ENCODE measurements at places on chromosomes 2 and 18.

DNA sequence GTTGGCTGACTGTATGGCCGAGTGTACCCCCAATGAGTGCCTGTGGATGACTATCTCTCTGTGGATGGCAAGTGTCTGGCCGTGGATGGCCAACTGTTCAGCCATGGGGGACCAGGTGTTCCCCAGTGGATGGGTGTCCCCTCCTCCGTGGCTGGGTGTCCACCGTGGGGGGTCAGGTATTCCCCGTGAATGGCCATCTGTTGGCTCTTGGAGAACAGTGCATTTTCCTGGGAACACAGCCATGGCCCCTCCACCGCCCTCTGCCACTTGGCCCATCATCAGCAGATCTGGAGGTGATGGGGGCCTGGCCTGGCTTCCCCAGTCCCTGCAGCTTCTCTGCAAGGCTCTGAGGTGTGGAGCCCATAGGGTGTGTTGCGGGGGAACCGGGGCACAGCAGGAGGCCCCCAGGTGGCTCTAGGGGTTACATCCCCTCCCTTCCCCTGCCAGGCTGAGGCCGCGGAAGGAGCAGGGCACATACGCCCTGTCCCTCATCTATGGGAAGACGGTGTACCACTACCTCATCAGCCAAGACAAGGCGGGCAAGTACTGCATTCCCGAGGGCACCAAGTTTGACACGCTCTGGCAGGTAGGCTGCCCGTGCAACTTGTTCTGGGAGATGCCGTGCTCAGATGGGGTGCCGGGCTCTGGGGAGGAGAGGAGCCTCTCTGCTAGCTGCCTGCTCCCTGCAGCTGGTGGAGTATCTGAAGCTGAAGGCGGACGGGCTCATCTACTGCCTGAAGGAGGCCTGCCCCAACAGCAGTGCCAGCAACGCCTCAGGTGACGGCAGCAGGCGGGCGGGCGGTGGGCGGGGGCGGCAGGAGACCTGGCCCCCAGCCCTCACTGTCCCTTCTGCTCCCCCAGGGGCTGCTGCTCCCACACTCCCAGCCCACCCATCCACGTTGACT lies 19.3 kb downstream of the ZAP70 start:
- DNase-seq: no peak

DNA sequence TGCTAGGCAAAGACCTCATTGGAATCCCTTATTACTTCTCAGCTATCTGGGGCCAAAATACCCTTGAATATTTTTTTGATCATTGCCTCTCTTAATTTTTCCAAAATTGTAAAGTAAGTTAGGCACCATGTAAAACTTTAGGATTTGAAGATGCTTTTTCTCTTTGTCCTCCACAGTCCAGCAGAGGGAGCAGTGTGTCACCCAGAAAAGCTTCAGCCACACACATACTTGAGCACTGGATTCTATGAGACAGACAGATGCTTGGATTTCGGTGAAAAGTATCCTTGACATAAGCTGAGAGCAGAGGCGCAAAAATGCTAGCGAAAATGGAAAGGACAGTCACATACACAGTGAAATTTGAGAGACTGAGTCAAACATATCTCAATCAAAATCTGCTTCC lies 74.7 kb upstream of the KCNJ3 start:
- no peak for DNase-seq

- DNase-seq: no peak
Observed at GRCh38 chr2:206389164-206389563, 54.2 kb upstream of the ADAM23 start.

- no peak for DNase-seq
Observed at GRCh38 chr2:237051861-237052260, 33.8 kb upstream of the COPS8 start.

DNA sequence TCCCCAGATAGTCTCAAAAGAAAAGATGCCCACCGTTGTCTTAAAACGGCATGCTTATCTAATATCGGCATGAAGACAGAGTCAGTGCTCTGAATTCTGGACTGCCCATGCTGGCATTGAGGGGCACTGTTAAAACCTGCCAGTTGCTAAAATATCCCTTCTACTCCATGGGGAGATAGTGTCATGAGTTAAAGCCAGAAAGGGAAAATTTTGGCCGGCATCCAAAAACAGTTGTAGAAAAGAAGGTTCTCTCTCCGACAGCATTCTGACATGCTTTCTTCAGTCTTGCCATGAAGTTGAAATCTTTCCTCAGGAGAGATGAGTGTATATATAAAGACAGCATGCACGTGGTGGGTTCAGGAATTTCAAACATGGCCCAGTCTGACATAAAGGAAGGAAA lies 401.3 kb upstream of the PIK3C3 start:
- no peak for DNase-seq

- DNase-seq: no peak
Observed at GRCh38 chr2:20957788-20958525, 85.9 kb downstream of the APOB start.

DNA sequence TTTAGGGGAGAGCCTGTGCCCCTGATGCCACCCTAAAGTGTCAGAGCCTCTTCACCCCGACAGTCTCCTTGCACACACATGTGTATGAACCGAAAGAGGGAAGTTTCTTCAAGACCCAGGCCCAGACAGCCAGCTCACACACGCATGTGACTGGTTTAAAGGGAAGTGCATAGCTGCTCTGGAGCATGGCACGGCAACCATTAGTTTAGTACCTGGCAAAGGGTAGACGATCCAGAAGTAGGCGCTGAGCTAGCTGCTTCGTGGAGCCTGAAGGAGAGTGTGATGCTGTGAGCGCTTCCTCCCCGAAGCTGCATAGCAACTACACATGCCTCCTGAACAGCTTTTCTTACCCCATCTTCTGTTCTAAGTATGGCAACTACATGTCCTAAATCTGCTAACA lies 91.7 kb downstream of the ZCCHC2 start:
- DNase-seq: no peak

DNA sequence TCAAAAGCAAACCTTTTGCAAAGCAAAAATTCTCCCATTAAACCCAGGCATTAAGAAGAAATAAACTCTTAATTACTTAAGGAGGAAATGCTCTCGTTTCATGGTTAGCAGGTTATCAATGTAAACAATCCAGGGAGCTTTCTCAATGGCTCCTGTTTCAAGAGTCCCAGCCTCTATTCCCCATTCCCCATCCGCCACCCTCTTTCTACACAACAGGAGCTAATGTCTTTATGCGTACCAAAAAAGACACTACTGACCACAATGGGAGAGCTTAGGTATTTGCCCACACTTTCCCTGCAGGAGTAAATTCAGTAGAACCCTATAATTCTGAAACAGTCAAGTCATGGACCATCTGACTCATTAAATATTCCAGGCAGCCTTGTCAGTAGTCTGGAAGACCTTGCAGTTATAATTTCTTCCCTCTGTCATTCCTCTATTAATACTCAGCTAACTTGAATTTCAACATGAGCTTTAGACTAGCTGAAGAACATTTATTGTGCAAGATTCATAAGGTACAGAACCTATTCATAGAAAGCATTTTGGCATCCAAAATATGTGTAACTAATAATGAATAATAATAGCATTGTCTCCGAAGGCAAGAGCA lies 48.6 kb downstream of the SLC8A1 start:
- DNase-seq: no peak

GRCh38 chr2:73859721-73860586 lies 31.2 kb downstream of the STAMBP start:
- DNase-seq: peak; percentile 19

GRCh38 chr2:98346311-98347236 lies at the start of gene CNGA3:
TSS of gene CNGA3 (plus strand) at chr2:98346456. CDS start at chr2:98369976, 23,520 bp downstream.
- DNase-seq: no peak

GRCh38 chr2:68566362-68566761 lies 77.0 kb upstream of the PROKR1 start:
- no peak for DNase-seq

DNA sequence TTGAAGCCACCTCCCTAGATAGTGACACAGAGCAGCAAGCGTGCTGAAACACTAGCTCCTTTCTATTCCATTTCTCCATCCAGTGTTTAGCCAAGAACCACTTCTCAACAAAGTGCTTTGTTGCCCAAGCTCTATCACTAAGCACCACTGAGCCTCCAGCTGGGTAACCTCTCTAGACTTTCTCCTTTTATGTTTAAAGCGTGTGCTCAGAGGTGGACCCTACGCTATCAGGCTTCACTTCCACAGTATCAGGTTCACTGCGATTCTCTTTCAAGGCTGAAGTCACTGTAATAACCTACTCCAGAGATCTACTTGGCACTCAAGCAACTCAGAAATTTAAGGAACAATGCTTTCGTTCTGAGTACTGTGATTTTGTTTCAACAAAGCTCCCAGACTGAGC lies 197.9 kb downstream of the LNPK start:
- DNase-seq: no peak

DNA sequence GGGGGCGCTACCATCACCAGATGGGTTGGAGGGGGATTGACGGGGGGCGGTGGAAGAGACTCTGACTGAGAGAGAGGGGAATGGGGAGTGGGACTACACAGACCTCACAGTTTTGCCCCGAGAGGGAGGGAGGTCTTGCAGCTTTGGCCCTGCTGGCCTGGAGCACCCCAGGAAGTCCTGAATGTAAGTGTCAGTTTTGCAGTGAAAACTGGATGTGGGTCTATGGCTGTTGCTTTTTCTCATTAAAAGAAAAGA lies 2.4 kb downstream of the TCF7L1 start:
- no peak for DNase-seq

GRCh38 chr18:59729781-59730180 lies 32.6 kb upstream of the CCBE1 start:
- DNase-seq: no peak

DNA sequence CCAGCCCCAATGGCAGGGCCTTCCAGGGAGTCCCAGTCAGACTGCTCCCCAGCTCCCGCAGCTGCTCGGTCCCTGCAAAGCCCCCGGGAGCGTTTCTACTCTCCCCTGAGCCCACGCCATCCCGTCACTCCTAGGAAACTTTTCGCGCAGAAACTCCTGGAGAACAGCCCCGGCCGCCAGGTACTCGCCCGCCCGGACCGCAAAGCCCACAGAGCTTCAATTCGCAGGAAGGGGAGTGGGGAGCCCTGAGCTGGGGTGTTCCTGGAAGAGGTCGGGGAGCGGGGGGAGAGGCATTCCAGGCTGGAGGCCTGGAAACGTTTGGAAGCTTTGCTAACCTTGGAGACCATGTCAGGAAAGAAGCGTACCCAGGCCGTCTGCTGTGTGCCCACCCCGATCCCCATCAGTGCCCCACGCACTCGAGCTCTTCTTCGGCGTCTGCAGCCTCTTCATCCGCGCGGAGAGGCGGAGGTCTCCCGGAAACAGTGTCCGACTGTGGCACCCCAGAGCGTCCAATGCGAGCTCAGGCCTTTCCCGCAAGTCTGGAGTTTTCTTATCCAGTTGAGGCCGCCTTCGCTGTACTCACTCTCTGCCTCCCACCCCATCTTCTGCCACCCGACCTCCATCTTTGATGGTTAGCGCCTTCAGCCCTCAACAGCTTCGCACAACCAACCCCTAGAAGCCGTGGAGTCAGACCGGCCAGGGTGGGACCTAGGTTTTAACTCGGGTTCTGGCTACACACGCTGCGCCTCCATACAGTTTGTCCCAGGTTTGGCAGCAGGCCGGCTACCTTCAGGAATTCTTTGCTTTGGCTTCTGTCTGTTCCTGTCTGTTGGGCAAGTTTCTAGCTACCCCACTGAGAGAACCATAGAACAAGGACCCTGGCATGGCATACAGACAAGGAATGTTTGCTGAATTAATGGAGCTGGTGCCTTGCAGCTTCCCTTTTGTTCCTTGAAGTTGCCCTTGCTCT lies 3.7 kb downstream of the PCGF1 start:
- no peak for DNase-seq

- no peak for DNase-seq
Observed at GRCh38 chr2:11830708-11831301, 84.4 kb downstream of the LPIN1 start.

GRCh38 chr2:193556766-193557470 lies 1362.2 kb upstream of the TMEFF2 start:
- DNase-seq: no peak

DNA sequence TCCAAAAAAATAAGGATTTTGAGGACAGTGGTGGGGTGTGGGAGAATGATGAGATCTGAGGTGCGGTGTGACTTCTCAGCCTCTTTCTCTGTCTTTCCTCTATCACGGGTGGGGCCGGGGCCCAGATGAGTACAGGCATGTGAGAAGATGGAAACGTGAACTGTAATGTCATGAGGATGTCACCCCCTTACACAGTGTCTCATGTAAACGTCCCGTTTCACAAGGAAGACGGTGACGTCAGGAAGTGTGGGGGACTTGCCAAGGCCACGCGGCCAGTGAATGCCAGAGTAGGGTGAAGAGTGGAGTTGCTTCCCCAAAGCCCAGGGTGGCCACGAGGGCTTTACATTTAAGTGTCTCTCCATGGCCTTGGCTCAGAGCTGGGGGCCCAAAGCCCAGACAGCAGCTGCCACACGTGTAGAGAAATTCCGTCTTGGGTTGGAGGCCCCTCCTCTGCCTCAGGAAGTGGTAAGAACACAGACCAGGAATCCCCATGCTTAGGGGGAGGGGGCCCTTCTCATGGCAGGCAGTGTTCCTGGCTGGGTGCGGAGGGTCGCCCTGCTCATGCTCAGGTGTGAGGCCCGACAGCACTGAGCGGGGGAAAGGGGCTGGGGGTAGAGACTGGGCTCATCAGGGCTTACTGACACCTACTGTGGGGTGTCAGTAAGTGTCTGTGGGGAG lies 80.9 kb upstream of the SMAD7 start:
- DNase-seq: no peak

GRCh38 chr2:37020887-37021796 lies 54.8 kb upstream of the STRN start:
- no peak for DNase-seq

DNA sequence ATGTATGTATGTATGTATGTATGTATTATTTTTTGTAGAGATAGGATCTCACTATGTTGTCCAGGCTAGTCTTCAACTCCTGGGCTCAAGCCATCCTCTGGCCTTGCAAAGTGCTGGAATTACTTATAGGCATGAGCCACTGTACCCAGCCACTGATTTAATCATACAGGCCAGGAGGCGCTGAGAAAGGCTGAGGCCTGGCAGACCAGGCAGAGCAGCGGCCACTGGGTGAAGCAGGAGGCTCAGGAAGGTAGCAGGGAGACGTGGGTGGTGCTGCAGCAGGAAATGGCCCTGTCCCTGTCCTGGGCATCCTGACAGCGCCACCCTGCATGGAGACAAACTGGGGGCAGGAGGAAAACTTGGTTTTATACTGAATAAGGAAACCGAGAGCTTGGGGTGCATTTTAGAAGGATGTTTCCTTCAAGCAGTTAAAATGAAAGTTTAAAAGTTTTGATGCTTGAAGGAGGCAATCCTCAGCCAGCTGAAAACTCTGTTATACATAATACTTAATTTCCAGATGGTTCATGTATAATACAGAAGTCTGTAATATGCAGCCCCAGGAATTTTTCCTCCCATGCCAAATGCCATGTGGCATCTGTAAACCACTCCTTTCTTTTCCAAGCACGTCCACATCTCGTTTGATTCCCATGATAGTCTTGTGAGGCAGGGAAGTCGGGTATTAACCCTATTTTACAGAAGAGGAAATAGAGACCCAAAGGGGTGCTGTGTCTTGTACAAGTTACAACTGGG lies 182.4 kb downstream of the CELF4 start:
- DNase-seq: no peak

DNA sequence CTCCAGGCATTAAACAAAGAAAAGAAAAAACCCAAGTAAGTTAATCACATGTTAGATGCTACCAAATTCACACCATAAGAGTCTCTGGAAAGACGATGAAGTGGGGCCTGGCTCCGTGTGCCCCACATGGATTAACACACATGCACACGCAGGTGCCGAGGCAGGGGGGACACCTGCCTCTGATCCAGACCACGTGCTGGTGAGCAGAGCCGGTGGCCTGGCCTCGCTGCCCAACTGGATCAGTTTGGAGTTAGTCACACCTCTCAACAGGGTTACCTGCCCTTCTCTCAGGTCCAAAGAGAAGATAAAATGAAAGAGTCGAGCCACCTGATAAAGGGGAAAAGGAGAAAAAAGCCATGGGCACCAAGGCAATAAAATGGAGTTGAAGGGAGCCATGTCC lies 40.5 kb downstream of the MRPL35 start:
- DNase-seq: no peak

GRCh38 chr2:27214941-27215340 lies 2.2 kb upstream of the CAD start:
- no peak for DNase-seq

Measured in stimulated activated CD8-positive, alpha-beta memory T cell treated with anti-CD3 and anti-CD28 coated beads, Interleukin-2, amount 100 ng/mL, for 48 hours (primary cell).